ENCODE measurements at places on chromosomes 6 and 20.

DNA sequence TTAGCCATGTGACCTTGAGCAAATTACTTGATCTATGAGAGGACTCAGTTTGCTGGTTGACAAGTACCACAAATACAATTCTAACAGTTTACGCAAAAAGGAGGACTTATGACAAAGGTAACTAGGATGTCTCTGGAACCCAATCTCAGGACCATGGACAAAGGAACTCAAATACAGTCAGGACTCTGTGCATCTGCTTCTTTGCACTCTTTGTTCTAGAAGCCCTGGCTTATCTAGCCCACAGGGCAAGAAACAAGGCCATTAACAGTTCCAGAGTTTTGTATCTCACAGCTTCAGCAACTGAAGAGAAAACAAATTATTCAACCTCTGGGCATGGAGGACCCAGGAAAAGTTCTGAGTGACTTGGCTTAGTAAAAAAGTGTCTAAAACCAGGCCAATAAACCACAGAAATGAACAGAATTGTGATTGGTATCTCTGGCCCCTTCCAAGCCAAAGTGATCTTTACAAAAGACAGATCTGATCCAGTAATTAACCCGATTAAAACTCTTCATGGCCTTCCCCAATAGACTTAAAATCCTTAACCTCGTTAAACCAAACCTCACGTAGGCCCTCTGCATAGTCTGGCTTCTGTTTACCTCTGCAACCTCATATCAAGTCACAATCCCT is 5.9 kb downstream of the WASF1 start:
- DNase-seq: no peak

GRCh38 chr6:107841275-107841670 is 17.2 kb upstream of the SCML4 start:
- no peak for DNase-seq

GRCh38 chr6:36035225-36035624 is 7.6 kb downstream of the MAPK14 start:
- no peak for DNase-seq

GRCh38 chr6:72967329-72967728 is 258.0 kb downstream of the KHDC1L start:
- no peak for DNase-seq

DNA sequence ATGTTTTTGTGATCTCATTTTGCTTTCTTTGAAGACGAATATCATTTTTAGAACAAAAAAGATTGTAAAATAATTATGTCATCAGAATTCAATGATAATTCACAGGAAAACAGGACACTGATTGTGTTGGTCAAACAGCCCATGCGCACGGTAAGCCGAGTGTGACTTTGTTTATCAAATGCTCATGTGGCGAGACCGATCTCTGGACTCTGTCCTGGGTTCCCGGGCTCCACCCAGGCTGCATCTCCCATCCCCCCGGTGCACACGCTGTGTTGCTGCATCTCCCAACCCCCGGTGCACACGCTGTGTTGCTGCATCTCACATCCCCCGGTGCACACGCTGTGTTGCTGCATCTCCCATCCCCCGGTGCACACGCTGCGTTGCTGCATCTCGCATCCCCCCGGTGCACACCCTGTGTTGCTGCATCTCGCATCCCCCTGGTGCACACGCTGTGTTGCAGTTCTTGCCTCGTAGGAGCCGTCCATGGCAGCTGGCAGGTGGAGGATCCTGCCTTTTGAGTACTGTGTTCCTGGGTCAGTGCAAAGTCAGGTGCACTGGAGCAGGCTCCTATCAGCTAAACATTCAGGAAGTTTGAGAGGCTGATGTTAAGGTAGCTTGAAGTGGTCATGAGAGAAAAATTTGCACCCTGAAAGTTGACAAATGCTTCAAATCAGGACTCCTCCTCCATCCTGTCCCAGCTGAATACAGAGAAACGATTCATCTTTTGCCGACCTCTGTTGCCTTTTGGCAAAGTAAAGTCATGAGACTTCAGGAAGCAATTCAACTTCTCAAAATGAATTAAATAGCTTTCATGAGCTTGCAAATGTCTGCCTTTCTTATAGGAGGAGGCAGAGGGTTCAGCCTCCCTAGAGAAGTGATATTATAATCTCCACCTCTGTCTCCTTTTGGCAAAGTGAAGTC is 77.1 kb upstream of the FRMD1 start:
- no peak for DNase-seq

- no peak for DNase-seq
These were observed 244.2 kb downstream of the RFPL4B start for GRCh38 chr6:112591329-112591728.

DNA sequence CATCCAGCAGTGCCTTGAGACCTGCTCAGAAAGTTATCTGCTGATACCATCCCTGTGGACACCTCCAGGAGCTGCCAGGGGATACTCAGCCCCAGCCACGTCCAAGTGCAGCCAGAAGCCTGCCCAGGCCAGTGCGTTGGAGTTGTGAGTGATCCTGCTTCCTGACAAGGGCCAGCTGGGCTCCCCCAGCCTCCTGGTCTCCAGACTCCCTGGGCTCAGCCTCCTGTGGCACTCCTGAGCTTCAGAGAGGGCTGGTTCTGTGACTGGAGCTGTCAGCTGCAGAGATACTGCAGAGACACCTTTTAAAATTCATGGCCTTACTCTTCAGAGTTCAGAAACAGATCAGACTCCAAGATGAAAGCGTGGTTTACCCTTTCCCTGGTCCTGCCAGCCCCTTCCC is 515.9 kb downstream of the CD83 start:
- DNase-seq: no peak

- DNase-seq: no peak
These were observed 192.1 kb downstream of the BMP7 start for GRCh38 chr20:57074386-57074785.

DNA sequence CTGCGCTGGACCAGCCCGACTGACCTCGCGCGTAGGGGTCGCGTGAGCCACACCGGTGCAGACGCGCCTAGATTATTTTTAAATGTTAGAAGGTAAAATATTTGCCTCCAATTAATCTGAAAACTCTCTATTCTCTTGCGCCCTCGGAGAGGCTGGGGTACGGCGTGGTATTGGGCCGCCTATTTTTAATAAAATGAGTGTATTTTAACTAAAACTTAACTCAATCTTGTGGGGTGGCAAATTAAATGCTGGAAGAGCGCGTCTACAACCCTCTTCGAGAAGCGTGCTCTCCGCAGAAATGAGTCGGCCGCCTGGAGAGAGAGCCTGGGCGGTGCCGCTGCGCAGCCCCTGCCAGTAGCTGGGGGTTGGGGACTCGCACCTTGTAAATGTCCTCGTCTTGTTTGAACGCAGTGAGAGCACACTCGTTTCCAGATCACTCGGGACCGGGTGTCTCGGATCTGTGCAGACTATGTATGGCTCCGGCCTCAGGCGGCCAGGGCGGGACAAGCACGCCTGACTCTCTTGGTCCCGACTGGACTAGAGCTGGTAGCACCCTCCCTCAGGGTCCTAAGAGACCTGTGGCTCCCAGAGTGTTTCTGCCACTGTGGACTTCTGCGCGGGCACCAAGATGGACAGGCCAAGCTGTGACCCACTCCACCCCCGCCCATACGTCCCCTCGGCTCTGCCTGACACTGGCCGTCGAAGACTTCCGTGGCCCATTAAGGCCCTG is 2.0 kb upstream of the MAFB start:
- no peak for DNase-seq

- DNase-seq: no peak
These were observed 249.1 kb upstream of the PREP start for GRCh38 chr6:105651969-105652368.

DNA sequence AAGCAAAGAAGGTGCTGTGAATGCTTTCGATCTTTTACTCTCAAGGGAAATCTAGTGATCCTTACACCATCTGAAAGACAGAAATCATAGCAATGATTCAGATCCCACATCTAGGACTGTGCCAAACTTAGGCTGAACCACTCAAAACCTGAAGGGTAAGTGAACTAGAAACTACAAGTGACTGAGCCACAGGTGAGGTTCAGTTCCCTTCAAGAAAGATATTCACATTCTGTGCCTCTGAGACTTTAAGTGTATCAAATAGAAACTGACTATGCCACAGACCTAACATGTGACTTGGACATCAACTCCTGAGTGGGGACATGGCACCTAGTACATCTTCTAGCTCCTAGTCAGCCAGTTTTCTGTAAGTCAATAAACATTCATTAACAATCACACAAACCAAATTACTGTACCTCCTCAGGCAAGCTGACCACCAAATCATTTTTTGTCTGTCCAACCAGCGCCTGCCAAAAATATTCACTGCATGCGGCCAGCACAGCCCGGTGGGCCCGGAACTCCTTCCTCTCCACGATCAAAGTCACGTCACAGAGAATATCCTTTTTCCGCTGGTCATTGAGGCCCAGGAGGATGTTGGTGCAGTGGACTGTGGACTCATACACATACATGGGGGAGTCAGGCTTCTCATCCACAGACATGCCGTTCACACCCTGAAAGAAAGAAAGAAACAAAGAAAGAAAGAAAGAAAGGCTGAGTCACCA is 114.1 kb downstream of the GJA10 start:
- DNase-seq: no peak

- no peak for DNase-seq
These were observed 280.0 kb upstream of the TBX18 start for GRCh38 chr6:85044361-85044760.

- DNase-seq: no peak
These were observed 739 bp downstream of the CTSZ start for GRCh38 chr20:59006167-59006863.

DNA sequence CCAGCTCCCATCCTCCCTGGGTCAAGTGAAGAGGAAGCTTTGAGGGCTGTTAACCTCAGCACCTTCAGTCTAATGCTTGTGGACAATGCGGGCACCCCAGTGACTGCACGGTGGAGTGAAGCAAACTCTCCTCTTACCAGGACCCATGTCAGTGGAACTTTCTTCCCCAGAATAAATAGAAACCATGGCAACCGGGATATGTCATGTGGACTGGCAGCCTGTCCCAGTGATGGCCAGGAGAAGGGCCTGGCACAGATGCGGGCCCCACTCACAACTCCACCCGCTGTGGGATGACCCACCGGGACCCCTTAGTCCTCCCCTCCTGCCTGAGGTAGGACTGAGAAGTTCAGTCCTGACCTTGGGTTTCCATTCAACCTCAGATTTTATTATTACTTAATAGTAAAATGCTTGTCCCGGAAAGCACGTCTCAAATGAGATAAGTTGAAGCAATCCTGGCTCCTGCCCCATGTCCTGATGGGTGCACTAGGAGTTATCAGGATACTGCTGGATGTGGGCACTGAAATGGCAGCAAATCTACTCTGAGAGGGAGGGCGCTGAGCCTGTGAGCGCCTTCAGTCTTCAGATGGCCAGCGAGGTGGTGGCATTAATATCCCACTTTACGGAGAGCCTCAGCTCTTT is 23.5 kb downstream of the TOX2 start:
- DNase-seq: no peak

- DNase-seq: no peak
These were observed 27.7 kb downstream of the MAP3K5 start for GRCh38 chr6:136764517-136764993.

- DNase-seq: no peak
These were observed 13.2 kb upstream of the TBC1D32 start for GRCh38 chr6:121347484-121347883.

DNA sequence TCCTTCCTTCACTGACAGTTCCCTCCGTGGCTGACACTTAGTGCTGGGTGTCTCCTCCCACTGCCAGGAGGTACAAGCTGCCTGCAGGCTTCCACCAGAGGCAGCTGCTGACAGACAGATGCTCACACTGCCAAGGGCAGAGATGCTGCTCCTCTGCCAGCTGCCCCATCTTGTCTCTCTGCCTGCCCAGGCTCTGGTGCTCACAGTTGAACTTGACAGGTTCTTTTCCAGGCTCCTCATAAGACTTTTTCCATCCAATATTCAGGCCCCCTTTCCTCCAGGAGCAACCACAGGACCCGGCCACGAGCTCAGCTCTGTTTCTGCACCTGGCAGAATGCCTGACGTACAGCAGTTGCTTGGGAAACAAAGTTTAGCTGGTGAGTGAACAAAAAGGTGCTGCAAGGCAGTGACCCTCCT is 79.8 kb downstream of the PSMB1 start:
- DNase-seq: no peak

GRCh38 chr20:59441306-59441705 is 140.9 kb downstream of the EDN3 start:
- DNase-seq: no peak

Data from activated CD8-positive, alpha-beta memory T cell treated with anti-CD3 and anti-CD28 coated beads, Interleukin-2, amount 50 U/mL, for 4 hours (primary cell).